ENCODE measurements at places on chromosomes 6 and 20. TPM values are rescaled to one million over a fixed set of nuclear protein-coding genes. Genes with fewer than 3 reads are reported as not detected.

The LBP gene
- total RNA-seq, result not detected

The PARD6B gene
- 0.93 TPM for total RNA-seq

The HLA-DPA1 gene
- 18.6 TPM for total RNA-seq

The OR11A1 gene
- total RNA-seq, result not detected

The SLC32A1 gene
- not detected for total RNA-seq

The ENPP5 gene
- 4.7 TPM for total RNA-seq

The SLC17A9 gene
- 1.7 TPM for total RNA-seq

The PYGB gene
- 21.9 TPM for total RNA-seq

The CST5 gene
- not detected for total RNA-seq

The MOCS1 gene
- total RNA-seq, result 5.8 TPM

The NOL4L gene
- total RNA-seq, result 10.4 TPM

The OLIG3 gene
- total RNA-seq, result not detected

All from muscle of leg (tissue), 16 donors.